ENCODE measurements at places on chromosomes 1 and 21. TPM values are rescaled to one million over a fixed set of nuclear protein-coding genes. Genes with fewer than 3 reads are reported as not detected.
A peak's percentile ranks its signal among the peaks of the same experiment; 100 is the strongest.

The TMEM240 gene
- total RNA-seq = 0.83 TPM

The CACNA1S gene
- 0.17 TPM for total RNA-seq

The RRAGC gene
- 21.0 TPM for total RNA-seq

The MAP1LC3C gene
- 1.0 TPM for total RNA-seq

The C1QA gene
- not detected for total RNA-seq

The KCNA3 gene
- total RNA-seq = not detected

The LRRC7 gene
- total RNA-seq = 0.80 TPM

The NGF gene
- total RNA-seq = not detected

The C1orf87 gene
- total RNA-seq = not detected

The GBP6 gene
- not detected for total RNA-seq

The WNT2B gene
- total RNA-seq = 0.23 TPM

The CAMK1G gene
- total RNA-seq = not detected

The FHAD1 gene
- total RNA-seq = not detected

The FAM163A gene
- not detected for total RNA-seq

The ITLN2 gene
- total RNA-seq = not detected

The GPR3 gene
- total RNA-seq = 8.1 TPM

DNA sequence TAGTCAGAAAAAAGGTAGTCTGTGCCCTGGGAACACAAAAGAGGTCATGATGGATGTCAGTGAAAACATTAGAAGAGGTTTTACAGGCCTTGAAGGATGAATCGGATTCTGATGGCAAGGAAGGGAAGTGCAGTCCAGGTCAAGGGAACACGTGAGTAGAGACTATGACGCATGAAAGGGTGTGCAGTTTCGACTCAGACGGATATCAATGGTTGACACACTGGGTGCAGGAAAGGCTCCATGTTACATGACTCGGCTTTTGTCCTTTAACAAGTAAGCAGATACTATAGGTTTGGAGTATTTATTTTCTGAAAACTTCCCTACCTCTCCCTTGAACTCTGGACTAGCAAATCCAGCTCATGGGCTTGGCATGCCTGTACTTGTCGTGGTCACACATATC is 55.3 kb downstream of the SEC16B start:
- DNase-seq = no peak

GRCh38 chr1:58149271-58149812 is 397.2 kb downstream of the OMA1 start:
- no peak for DNase-seq

GRCh38 chr1:7002728-7003127 is 217.5 kb downstream of the CAMTA1 start:
- peak; percentile 3 for DNase-seq

DNA sequence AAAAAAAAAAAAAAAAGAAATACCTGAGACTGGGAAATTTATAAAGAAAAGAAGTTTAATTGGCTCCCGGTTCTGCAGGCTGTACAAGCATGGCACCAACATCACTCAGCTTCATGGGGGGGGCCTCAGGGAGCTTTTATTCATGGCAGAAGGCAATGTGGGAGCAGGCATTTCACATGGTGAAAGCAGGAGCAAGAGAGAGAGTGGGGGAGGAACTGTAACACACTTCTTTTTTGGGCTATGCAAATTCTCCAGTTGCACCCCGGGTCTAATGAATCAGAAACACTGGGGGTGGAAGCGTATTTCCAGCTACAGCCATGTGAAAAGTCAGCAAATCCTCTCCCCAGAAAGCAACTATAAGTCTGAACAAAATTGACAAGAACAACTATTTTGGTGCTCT is 11.8 kb upstream of the SOD1 start:
- DNase-seq = no peak

GRCh38 chr1:6127587-6128163 is 52.4 kb downstream of the CHD5 start:
- peak; percentile 43 for DNase-seq

GRCh38 chr21:45406801-45407628 is 2.0 kb downstream of the COL18A1 start:
- DNase-seq = no peak

GRCh38 chr1:62318320-62318755 is 896 bp downstream of the KANK4 start:
- DNase-seq = no peak

GRCh38 chr1:203338335-203339036 is 12.4 kb downstream of the FMOD start:
- DNase-seq = peak; percentile 57

- DNase-seq = no peak
Measured at GRCh38 chr1:157043685-157044084, 1.9 kb downstream of the ARHGEF11 start.

GRCh38 chr1:9280015-9280860 is 12.5 kb upstream of the SPSB1 start:
- peak; percentile 94 for DNase-seq

DNA sequence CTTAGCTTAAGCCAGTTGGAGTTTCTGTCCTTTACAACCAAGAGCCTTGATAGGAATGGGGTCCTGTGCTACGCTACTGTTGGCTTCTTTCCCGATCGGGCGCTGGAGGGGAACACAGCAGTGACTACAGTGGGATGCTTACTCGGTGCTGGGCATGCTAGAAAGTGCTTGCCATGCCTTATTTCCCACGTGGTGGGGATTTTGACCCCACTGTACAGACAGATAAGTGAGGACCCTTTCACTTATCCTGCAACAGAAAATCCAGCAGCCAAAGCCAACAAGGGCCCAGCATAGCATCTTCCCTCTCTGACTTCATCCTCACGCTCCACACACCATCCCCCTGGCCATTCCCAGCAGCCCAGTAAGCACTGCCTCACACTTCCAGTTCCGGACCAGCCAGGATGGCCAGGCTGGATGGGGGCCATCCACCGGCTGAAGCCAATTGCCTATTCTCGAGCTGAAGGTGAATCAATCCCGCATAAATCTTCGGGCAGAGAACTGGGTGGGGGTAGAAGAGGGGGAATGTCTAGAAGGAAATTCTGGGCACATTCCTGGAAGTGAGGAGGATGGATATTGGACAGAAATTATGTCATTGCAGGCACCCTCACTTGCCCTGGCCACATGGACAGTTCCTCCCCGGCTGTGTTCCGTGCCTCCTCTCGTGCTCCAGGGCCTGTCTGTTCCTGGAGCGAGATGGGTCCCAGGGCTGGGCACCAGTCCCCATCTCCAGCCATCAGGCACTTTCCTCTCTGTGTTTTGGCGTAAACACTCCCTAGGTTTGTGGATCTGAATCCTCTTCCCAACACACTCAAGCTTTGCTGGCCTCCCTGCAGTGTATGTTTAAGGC is 2.0 kb upstream of the ABCG1 start:
- DNase-seq = no peak

- DNase-seq = no peak
Measured at GRCh38 chr1:83060651-83061390, 938.1 kb downstream of the TTLL7 start.

DNA sequence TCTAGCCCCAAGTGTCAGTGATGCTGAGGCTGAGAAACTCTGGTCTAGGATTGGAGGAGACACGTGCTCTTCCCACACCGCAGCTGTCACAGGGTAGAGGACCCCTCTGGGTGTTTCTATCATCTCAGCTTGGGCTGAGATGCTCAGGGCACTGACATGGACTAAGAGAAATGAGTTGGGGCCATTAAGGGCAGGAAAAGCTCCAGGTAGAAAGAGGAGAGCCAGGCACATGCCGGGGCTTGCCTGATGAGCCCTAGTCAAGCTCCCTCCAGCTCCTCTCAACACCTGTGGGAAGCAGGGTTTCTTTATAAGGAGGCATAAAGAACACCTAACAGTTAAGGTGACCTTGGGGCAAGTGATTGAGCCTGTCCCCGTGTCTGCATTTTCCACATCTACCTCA is 17.3 kb downstream of the ABCA4 start:
- no peak for DNase-seq

- no peak for DNase-seq
Measured at GRCh38 chr1:55538428-55538827, 323.3 kb upstream of the USP24 start.

DNA sequence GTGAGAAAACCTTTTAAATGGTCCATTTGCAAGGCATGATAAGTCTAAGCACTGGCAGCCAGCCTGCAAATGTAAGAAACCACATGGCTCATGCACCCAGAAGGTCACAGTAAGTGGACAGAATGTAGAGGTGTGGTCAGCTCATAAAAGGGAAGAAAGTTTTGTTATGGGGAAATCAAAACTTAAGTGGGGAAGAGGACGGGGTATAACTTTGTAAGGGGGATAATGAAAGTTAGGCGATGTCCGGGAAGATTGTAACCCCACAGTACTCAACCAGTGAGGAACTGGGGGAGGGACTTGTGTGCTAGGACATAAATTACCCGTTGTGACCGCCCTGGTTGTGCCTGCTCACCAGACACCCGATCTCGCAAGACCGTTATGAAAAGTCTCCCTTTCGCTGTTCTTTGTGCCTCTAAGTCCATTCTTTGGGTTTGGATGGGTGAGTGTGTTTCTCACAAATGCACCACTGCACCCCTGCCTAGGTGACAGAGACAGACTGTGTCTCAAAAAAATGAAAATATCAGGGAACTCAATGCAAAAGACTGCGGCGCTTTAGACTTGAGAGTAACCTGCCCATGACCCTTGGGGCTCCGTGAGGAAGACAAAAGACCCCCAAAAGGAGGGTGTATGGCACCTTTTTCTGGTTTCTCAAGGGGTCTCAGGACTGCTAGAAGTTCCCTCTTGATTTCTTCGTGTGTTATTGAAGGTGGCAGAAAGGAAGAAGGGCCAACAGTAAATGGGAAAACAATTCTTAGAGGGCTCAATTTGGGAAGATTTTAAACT is 28.6 kb upstream of the ZNF496 start:
- peak; percentile 54 for DNase-seq

DNA sequence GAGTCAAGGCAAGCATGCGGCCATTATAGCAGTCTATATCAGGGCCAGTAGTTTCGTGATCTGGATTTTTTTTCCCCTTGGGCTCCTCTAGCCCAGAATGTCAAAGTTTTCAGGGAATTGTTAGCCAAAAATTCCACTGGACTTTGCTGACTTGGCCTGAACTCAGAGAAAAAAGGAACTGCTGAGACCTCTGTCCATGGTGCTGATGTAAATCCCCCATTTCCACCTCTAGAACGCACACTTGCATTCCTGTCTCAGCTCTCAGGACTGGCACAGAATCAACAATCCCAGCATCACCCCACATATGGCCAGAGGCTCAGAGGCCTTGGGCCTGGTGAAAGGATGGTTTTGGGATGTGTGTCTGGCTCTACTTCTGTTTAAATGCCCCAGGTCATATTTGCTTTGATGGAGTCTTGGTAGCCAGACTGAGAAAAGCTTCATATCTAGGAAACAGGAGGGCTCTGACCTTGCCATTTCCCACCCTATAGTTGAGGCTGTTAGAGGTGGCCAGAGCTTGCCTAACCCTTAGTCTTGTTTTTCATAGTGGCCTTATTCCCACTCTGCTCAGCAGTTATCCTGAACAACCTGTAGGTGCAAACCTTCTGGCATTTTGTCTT is 16.9 kb upstream of the EFCAB14 start:
- peak; percentile 61 for DNase-seq

DNA sequence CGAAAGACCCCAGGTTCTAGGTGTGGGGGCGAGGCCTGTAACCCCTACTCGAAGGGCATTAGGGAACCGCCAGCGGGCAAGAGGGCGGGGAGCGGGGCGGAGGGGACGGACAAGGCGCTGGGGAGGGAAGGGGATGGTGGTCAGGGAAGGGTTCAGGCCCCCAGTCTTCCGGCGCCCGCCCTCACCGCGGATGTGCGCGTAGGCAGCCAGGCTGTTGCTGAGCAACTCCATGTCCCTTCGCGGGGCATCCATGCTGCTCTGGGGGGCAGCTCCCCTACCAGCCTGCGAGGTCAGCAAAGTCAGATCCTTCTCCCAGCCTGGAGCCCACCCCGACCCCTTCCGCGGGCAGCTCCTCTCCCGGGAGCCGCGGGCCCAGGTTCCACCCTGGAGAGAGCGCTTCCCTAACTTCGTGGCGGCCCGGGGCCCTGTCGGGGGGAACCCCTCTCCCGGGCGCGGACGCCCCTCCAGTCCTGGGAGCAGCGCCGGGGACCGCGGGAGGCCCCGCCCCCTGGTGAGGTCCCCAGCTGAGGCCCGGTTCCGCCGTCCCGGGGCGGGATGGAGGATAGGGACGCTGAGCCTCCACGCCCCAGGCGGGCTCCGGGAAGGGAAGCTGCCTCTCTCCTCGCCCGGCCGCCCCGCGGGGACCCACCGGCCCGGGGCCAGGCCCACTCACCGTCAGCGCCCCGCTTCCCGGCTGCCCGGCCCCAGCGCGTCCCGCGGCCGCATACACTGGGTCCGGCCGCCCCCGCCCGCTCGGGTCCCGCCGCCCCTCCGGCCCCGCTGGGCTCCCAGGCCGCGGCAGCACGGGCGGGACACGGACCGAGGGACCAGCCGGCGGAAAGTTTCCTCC is 434 bp downstream of the EVA1B start:
- peak; percentile 42 for DNase-seq

DNA sequence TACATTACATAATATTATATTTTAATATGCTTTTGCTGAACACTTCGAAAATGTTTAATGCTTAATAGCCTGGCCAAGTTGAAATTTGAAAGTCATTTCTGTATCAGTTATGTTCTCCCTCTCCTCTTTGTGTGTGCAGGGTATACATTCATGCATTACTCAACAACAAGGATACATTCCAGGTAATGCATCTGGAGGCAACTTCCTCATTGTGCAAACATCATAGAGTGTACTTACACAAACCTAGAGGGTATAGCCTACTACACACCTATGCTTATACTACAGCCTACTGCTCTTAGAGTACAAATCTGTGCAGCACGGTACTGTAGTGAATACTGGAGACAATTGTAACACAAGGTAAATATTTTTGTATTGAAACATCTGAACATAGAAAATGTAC is 407.3 kb downstream of the MRPL39 start:
- DNase-seq = no peak

- DNase-seq = peak; percentile 57
Measured at GRCh38 chr1:68409426-68409825, 40.3 kb downstream of the RPE65 start.

- DNase-seq = peak; percentile 78
Measured at GRCh38 chr1:9207086-9207485, 27.5 kb upstream of the H6PD start.

GRCh38 chr1:198171667-198172540 is 15.1 kb downstream of the NEK7 start:
- DNase-seq = no peak

GRCh38 chr1:56410405-56410804 is 169.0 kb downstream of the PLPP3 start:
- DNase-seq = no peak

- DNase-seq = no peak
Measured at GRCh38 chr21:39077876-39078275, 105.4 kb downstream of the PSMG1 start.

GRCh38 chr1:47827109-47827508 is 170.1 kb downstream of the TRABD2B start:
- no peak for DNase-seq
